ENCODE measurements at places on chromosomes 7 and 10. TPM values are rescaled to one million over a fixed set of nuclear protein-coding genes. Genes with fewer than 3 reads are reported as not detected.

GRCh38 chr7:132319481-132319880 lies 256.8 kb downstream of the PLXNA4 start:
- no peak for DNase-seq

DNA sequence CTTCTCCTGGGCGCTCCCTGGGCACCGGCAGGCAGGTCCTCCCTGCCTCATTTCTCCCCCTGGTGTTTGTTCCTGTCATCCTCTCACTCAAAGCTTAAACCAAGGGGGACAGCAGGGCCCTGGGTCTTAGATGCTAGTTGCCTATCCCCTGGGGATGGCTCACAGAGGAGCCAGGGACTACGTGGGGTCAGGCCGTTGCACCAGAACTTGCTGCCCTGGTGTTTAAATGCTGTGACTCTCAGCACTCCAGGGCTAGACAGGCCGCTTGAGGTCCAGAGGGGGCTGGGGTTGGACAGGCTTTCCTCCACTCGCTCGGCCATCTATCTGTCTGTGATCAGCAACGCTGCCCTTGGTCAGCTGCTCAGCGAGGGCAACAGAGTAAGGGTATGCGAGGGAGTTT lies 340.3 kb downstream of the CXCL12 start:
- DNase-seq = no peak

- DNase-seq = no peak
Measured at GRCh38 chr7:131021460-131021859, 287.5 kb upstream of the KLF14 start.

DNA sequence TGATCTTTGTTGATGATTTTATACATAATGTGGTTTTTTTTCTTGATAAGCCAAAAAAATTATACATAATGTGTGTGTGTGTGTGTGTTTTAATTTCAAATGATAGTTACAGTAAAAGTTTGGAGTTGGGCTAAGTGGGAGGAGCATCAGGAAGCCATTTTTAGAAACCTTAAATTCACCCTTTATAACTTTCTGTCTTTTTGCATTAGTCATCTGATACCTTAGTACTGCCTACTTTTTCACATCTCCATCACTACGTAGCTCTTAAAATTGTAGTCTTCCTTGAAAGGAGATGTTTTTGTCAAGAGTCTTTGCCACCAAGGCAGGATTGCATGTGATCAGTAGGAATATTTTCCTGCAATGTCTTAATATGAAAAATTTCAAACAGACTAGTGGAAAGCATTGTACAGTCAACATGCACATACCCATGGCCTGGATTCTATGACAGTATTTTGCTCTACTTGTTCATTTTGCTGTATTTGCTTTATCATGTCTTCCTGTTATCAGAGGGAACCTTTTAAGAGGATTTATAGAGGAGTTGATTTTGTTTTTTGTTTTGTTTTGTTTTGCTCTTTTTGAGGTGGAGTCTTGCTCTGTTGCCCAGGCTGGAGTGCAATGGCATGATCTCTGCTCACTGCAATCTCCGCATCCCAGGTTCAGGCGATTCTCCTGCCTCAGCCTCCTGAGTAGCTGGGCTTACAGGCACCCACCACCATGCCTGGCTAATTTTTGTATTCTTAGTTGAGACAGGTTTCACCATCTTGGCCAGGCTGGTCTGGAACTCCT lies 67.3 kb downstream of the DAGLB start:
- no peak for DNase-seq

GRCh38 chr10:110361800-110362456 lies 57.2 kb upstream of the SMNDC1 start:
- DNase-seq = no peak

The ADCYAP1R1 gene
- 0.26 TPM for total RNA-seq

The SPOCK2 gene
- 12.3 TPM for total RNA-seq

- no peak for DNase-seq
Measured at GRCh38 chr7:69624435-69625230, 26.4 kb downstream of the AUTS2 start.

- DNase-seq = peak; percentile 79
Measured at GRCh38 chr10:47024399-47025252, 113.4 kb downstream of the PTPN20 start.

GRCh38 chr10:4081685-4082111 lies 296.7 kb upstream of the KLF6 start:
- DNase-seq = no peak

DNA sequence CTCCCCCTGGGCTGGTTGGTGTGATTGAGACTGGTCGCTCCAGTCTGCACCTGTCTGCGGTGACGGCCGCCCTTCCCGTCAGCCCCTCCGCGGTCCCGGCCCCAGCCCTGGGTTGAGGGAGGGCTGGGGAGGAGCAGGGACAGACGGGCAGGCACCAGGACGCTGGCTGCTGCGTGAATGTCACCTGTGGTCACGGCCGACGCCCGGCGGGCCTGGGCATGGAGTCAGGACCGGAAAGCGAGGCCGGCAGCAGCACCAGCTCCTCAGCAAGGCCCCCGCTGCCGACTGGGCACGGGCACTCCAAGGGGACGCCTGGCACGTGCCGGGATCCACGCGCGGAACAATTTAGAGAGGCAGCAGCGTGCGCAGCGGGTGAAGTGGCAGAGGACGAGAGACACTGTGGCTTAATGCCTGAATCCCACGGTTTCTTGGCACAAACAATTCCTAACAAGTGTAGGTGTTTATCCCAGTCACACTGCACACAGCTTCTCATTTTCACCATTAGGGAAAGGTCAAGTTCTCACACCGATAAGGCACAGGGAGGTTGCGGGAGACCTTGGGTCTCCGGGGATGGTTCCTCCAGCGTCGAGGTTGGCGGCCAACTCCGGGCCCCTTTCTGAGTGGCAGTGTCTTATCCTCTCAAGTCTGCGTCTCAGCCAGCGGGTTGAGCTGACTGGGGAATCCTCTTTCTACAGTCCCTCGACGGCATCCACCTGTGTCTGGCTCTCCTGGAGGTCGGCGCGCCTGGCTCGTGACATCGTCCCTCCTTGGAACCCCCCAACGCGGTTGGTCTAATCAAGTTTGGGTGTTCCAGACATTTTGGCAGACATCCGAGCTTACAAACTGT lies 66.4 kb upstream of the ADGRA1 start:
- DNase-seq = no peak

The SNX10 gene
- total RNA-seq = 1.9 TPM
